ENCODE measurements at places on chromosomes 7 and 10.

GRCh38 chr7:150849204-150849775, 3.0 kb upstream of the AOC1 start:
- no peak for DNase-seq

DNA sequence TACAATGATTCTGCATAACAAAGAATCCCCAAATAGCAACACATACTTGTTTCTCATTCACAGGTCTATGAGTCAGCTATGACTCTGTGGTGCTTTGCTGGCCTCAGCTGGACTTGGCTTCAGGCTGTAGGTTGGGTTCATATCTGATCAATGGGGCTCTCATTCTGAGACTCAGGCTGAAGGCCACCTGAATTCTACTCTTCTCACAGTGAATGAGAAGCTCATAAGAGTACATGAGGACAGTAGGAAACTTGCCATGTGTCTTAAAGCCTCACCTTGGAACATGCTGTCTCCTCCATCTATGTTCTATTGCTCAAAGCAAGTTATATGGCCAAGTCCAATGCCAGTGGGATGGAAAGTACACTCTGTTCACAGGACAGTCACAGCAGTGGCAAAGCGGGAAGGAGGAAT, 292.9 kb downstream of the BMPER start:
- no peak for DNase-seq

DNA sequence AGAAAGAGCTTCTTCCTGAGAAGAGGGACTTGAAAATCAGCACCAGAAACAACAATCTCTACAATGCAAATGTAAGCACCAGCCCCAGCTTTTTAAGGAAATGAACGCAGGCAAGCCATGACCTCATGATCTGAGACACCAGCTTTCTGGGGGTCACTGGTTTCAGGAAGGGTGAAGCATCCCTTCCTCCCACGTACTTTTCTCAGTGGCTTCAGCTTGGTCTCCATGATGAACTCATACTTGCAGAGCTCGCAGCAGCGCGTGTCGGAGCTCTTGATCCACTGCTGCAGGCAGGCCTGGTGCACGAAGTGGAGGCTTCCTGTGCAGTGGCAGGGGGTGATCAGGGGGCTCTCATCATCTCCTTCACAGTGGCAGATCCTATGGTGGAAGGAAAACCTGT, 87.0 kb downstream of the ALOX5 start:
- no peak for DNase-seq

DNA sequence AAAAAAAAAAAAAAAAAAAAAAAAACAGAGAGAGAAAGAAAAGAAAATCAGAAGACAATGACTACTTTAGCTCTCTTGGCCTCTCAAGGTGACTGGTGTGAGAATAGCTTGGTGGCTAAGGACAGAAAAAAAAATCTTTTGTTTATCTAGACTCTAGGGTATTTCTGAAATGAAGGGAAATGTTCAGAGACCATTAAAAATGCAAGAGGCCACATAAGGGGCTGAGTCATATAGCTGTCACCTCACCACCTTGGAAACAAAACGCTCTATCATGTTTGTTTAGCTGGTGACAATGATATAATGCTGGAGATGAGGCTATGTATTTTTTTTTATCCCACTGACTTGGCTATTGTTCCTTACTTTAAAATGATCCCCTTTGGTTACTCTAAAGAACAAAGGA, 287.0 kb upstream of the CDC14C start:
- DNase-seq: no peak

Measured in AG08396 (cell line).